Hematopoietic multipotent progenitor cell (in vitro differentiated cells): ENCODE measurements at places on chromosomes 5 and 9. TPM values are rescaled to one million over a fixed set of nuclear protein-coding genes. Genes with fewer than 3 reads are reported as not detected.

Gene THBS4
- under 0.01 TPM for total RNA-seq

Gene LCN6
- 0.81 TPM for total RNA-seq

Gene ABO
- total RNA-seq, result 26.7 TPM

Gene IFNA7
- not detected for total RNA-seq

Gene HTR4
- total RNA-seq, result under 0.01 TPM

Gene ZFP2
- 0.27 TPM for total RNA-seq

Gene IL7R
- 0.81 TPM for total RNA-seq

Gene PCSK5
- 3.0 TPM for total RNA-seq
